ENCODE measurements at places on chromosomes 3 and 15.

- DNase-seq: no peak
These were observed 213.9 kb downstream of the CDIN1 start for GRCh38 chr15:36793205-36793873.

DNA sequence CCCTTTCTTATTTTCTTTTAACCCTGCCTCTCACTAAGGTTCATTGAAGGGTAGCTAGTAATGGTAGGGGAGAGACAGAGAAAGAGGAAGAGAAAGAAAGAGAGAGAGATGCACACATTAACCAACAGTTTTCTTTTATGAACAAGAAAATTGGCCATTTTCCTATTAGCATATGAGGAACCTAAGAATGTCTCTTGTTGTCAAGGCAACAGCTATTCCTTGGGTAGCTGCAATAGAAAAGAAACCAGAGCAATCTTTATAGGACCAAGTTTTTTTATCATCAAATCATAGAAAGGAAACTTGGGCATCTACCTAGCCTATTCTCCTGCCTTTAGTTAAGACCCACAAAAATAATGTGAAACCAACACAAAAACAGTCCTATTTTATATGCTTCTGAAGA is 15.0 kb upstream of the CCDC39 start:
- DNase-seq: no peak

GRCh38 chr3:24272408-24272807 is 222.2 kb downstream of the THRB start:
- DNase-seq: no peak

DNA sequence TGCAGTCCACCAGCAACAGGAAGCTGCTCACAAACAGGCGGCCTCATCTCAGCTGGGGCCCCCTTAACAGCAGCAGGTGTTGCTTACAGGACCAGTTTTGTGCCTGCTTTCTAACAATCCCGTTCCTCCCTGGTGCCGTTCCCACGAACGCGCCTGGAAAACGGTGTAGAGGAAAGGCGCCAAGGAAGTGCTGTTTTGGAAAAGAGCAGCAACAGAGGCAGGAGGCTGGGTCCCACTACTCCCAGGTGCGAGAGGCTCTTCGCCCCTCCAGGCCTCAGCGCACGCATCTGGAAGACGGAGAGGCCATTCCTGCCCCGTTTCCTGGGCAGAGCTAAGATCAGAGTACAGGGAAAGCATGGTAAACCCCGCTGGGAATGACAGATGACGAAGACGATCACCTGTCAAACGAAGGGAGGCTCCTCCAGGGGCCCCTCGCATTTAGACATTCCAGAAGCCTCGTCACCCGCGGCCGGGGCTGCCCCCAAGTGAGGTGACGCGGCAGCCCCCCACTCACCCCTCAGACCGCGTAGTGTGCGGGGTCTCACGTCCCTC is 603 bp downstream of the SCAPER start:
- DNase-seq: peak; percentile 27

DNA sequence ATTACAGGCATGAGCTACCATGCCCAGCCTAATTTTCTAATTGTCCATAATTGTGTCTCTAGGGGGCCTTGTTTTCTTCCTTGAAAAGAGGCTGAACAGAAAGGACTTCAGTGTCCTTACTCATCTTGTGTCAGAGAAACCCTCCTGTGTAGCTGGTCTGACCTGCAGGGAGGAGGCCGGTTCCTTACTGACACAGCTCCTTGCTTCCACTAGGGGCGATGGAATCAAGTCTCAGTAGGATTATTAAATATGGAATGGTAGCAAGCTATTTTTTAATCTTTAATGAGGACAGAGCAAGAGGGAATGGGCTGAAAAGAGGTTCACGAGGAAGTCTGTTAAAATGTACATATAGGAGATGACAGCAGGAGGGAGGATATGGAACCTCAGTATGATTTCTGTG is 8.6 kb downstream of the LPCAT4 start:
- no peak for DNase-seq

- DNase-seq: peak; percentile 46
These were observed 735 bp downstream of the GOLGA8B start for GRCh38 chr15:34582461-34583371.

DNA sequence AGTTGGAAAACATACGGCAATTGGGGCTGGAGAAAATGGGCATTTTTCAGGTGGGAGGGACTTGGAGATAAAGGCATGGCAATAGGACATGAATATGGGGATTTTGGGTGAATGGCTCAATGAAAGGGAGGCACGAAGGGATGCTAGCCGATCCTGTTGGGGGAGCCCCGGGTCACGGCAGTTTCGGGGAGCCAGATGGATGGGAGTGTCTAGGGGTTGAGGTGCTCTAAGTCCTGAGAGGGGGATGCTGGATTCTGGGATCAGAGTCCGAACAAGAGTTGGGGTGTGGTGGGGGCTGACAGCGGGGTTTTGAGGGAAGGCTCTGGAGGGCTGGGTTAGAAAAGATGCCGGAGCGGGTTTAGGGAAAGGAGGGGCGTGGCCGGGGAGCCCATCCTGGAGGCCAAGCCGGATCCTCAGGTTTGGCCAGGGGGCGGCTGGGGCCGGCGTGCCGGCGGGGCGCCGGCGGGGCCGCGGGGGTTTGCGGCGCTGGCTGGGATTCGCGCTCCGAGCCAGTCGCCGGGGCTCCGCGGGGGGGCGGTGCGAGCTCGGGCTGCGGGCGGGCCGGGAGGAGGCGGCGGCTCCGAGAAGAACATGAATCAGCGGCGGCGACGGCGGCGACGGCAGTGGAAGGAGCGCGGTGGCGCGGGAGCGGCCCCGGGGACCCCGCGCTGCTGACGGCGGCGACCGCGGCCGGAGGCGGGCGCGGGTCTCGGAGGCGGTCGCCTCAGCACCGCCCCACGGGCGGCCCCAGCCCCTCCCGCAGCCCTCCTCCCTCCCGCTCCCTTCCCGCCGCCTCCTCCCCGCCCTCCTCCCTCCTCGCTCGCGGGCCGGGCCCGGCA is at the start of gene TYRO3:
Gene TYRO3 (plus strand): TSS at position 813 of the 839 bp plus-strand sequence. CDS start 46 bp downstream, outside the sequence.
- DNase-seq: peak; percentile 50

- peak; percentile 19 for DNase-seq
These were observed 678 bp downstream of the DOCK3 start for GRCh38 chr3:50675179-50676030.

- no peak for DNase-seq
These were observed 119.3 kb upstream of the SLC2A2 start for GRCh38 chr3:171145798-171146197.

- no peak for DNase-seq
These were observed 16.5 kb downstream of the LMCD1 start for GRCh38 chr3:8518138-8518537.

GRCh38 chr3:141401573-141402475 is 33.5 kb downstream of the ZBTB38 start:
- DNase-seq: no peak

DNA sequence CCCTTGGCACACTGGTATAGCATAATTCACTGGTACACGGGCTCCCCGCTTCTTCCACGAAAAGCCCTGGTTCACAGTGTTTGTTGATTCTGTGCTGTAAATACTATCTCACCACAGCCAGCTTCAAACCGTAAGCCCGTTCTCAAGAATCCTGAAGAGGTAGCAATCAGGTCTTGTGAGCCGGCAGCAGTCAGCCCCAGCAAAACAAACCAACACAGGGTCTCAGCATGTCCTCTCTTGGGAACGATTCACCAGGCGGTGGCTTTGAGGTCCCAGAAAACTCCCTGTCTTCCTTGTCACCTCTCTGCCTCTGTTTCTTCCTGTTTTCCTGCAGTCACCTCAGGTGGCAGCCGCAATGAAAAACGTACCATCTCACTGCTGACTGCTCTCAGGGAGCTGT is 19.1 kb upstream of the FAM3D start:
- DNase-seq: no peak

GRCh38 chr3:196423044-196423781 is 9.0 kb downstream of the UBXN7 start:
- no peak for DNase-seq

DNA sequence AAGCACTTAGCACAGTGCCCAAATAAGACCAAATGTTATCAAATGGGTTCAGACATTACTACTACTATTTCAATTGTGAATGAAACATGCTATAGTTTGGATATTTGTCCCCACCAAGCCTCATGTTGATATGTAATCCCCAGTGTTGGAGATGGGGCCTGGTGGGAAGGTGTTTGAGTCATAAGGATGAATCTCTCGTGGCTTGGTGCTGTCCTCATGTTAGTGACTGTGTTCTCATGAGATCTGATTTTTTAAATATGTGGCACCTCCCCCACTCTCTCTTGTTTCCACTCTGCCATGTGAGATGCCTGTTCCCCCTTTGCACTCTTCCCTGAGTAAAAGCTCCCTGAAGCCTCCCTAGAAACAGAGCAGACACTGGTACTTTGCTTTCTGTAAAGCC is 148.7 kb upstream of the TGFBR2 start:
- no peak for DNase-seq

GRCh38 chr3:54875596-54876268 is 52.1 kb downstream of the LRTM1 start:
- DNase-seq: no peak

- DNase-seq: no peak
These were observed 52.2 kb upstream of the STXBP5L start for GRCh38 chr3:120855665-120856437.

GRCh38 chr15:57665939-57666338 is 40.6 kb upstream of the POLR2M start:
- DNase-seq: no peak

GRCh38 chr15:31486506-31486905 is 159.9 kb downstream of the KLF13 start:
- DNase-seq: no peak

- DNase-seq: no peak
These were observed 148.9 kb downstream of the PLCL2 start for GRCh38 chr3:17033516-17034168.

- no peak for DNase-seq
These were observed 36.5 kb downstream of the RAF1 start for GRCh38 chr3:12627370-12627769.

- no peak for DNase-seq
These were observed 3.8 kb upstream of the GABRR3 start for GRCh38 chr3:98038876-98039275.

- no peak for DNase-seq
These were observed 134.7 kb downstream of the P3H2 start for GRCh38 chr3:189985948-189986347.

DNA sequence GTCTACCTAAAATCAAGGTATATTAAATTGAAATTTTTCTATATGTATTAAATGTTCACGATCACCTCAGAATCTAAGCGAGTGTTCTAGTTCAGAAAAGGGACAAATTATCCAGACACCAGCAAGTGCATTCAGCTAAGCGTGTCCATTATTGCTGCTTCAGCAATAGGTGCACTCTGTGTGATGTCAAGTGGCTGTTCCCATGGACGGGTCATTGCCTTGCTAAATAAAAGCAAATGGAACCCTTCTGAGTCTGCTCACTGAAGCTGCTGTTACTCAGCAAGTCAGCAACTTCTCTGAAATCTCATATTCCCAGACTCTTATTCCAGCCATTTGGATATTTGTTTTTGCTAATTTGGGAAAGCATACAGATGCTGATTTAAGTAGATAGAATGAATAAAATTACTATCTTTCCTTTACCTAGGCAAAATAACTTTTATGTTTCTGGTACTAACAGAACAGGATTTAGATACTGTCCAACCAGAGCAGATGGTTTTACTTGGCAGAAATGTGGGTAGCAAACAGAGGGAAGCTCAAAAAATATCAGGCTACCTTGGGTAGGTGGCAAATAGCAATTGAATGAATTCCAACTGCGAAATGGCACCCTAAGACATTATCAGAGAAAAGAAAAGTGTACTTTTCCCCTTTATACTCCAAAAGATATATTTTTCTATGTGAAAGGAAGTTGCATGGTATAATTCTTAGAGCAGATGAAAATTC is 407.0 kb downstream of the GAP43 start:
- no peak for DNase-seq

GRCh38 chr15:99445272-99445850 is 120.4 kb upstream of the MEF2A start:
- DNase-seq: no peak

GRCh38 chr15:69604072-69604411 is 151.4 kb downstream of the RPLP1 start:
- DNase-seq: no peak

DNA sequence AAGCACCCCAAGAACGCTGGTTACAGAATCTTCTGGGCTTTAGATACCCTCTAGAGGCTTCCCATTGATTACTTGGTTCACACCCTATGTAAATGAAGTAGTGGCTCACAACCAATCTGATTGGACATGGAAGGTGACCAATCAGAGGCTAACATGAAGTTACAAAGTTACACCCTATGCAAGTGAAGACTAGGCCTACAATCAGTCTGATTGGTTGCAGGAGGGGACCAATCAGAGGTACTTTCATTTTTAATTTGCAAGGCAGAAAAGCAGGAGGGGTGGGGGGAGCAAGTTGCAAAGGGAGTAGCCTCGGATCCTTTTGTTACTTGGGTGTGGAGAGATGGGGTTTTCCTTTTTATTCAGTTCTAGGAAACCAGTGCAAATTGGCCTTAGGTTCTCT is 11.1 kb upstream of the RTP2 start:
- peak; percentile 54 for DNase-seq

GRCh38 chr3:65851827-65852226 is 186.9 kb downstream of the MAGI1 start:
- no peak for DNase-seq

- DNase-seq: no peak
These were observed 76.6 kb downstream of the RPL39L start for GRCh38 chr3:187062526-187063177.

DNA sequence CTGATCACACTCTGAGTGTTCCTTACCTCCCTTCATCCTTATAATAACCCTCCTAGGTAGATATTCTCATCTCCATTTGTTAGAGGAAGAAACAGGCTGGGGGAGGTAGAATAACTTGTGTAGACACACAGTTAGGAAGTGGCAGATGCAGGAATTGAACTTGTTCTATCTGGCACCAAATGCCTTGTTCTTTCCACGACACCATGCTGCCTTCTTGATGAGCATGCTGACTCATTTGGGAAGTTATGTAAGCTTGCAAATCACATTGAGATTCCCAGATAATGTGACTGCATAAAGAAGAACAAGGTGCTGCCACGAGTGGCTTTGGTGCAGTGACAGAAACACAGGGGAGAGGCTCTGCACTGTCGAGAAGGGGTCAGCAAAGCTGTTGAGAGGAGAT is 27.5 kb upstream of the NDUFB4 start:
- no peak for DNase-seq

GRCh38 chr3:25099666-25100065 is 328.4 kb upstream of the RARB start:
- no peak for DNase-seq

DNA sequence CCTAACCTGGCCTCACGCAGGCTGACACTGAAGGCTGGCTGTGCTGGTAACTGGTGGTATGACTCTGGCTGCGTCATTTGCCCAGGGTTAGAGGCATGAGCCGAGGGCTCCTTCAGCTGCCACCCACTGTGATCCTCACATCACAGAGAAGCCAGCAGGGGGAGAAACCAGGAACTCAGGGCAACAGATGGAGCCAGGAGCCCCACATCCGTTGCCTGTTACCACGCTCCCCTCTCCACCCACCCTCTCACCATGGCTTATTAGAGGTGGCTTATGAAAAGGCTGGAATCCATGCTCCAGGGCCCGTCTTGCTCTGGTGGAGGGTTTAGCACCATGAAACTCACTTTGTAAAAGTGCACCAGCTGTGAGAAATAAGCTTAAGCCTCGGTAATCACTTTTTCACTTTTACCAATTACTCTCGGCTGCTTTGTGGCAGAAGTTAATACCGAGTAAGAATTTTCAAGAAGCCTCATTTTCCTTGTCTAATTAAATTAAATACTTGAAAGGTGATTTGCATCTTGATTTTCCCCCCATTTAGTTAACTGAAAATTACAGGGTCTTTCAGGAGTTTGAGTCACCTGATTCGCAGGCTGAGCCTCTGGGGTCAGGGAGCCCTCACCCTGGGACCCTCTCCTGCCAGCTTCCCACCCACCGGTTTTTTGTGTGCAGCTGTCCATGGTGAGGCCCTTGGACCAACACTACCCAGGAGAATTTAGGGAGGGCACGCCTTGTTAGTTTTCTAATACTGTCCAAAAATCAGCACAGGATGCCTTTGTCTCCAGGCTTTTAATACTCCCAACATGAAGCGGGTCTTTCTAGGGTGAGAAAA is 60.9 kb downstream of the ASB7 start:
- peak; percentile 14 for DNase-seq
